ENCODE measurements at places on chromosomes 7 and 10.

DNA sequence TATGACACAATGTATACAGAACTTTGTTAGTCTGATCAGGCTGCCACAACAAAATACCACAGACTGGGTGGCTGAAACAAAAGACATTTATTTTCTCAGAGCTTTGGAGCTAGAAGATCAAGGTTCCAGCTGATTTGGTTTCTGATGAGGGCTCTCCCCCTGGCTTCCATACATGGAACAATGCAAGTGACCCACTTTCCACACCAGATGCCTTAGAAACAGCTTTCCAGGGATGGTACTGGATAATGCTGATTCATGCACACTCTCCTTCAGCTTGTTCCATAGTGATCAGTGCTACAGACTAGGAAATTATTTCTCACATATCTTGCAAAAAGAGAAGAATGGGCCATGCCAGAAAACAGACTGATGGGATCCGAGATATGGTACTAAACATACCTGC lies 1274.9 kb upstream of the SORCS1 start:
- no peak for DNase-seq

DNA sequence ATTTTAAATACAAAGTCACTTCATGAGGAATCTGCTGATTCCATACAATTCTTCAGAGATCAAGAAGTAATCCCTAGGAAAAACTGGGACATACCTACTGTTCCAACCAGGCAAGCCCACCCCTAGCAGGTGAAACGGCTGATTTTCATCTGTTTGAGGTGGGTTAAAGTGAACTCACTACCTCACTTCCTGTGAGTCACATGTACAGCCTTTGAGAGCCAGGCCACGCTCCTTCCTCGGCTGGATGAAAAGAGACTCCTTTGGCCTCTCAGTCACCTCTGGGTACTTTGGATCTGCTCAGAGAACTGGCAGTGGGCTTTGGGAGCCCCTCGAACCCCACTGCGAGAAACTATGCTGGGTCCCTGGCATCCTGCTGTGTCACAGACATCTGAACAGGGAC lies 68.2 kb downstream of the CHST15 start:
- no peak for DNase-seq

DNA sequence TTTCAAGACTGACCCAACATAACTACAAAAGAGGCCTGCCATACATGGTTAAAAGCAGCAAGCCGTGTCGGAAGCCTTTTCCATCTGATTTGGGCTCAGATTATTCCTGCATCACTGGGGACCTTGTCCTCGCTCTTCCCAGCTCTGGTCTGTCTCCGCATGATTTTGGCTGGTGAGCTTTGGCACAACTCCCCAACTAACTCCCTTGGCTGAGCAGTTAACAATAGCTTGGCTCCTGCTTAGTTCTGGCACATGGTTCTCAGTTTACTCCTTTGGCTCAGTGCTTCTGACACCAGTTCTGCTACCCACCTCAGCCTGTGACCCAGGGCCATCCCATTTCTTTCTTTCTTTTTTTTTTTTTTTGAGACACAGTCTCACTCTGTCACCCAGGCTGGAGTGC lies 17.0 kb downstream of the AGK start:
- DNase-seq = no peak

DNA sequence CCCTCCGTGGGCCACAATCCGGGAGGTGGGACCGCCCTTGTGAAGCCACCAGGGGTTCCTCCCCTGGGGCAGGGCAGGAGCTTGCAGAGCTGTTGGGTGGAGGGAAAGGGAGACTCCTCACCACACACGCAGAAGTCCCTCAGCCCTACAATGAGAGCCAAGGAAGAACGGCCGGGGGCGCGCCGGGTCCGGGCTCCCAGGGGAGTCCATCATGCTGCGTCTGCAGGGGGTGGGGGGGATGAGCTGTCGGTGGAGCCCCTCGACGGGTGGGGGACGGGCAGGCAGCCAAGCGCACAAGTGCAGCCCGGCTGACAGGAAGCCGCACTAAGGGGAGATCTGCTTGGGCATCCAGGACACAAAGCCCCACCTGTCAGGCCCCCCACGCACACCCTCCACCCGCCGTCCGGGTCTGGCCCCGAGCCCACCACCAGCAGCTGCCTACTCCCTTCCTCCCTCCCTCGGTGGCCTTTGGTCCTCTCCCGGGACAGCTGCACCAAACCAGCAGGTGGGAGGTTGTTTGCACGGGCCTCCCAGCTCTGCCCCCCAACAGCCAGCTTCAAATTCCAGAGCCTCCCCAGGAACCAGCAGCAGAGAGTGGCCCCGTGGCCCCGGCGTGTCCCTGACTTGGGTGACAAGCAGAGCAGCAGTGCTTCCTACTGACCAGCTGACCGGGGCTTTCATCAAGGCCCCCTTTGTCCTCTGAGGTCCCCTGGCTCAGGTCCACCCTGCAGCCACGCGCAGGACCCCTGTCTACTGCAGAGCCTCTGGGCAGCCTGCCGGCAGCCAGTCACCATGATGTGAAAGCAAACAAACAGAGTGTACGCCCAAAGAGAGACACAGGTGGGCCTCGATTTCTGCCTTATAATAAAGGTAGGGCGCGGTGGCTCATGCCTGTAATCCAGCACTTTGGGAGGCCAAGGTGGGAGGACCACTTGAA lies 50.3 kb downstream of the HIP1 start:
- no peak for DNase-seq

- no peak for DNase-seq
Measured at GRCh38 chr10:59904426-59905065, 1.8 kb downstream of the CCDC6 start.

- no peak for DNase-seq
Measured at GRCh38 chr7:120462991-120463390, 190.0 kb downstream of the KCND2 start.

DNA sequence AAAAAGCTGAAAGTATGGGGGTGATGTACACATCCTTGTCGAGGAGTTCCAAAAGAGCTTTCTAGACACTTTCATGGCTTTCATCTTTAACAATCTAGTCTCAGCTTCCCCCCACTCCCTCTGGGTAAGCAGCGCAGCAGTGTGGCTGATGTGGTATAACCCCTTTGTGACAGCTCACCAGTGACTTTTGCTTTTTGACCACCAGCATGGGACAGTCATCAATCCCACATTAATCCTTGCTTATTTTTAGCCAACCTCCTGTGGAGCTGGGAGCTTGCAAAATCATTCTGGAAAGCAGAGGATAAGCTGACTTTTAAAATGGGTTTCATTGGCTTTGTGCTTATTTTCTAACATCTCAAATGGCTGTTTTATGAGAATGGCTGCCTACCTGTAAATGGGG lies 272.7 kb downstream of the HDAC9 start:
- DNase-seq = no peak

DNA sequence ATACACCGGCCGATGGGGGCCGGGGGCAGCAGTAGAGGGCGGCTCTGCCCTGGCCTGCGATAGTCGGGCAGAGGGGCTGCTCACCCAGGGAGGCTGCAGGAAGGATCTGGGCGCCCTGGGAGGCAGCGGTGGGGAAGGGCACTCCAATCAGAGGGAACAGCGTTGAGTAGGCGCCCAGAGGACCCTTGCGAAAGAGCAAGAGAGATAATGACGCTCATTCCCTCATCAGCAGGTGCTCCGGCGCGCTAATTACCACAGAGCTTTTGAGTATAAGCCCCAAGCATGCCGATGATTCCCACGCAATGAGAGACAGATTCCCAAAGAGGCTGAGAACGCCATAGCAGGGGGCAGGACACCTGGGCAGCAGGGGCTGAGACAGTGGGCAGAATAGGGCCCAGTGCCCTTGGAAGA lies 215.3 kb downstream of the MAD1L1 start:
- DNase-seq = no peak

DNA sequence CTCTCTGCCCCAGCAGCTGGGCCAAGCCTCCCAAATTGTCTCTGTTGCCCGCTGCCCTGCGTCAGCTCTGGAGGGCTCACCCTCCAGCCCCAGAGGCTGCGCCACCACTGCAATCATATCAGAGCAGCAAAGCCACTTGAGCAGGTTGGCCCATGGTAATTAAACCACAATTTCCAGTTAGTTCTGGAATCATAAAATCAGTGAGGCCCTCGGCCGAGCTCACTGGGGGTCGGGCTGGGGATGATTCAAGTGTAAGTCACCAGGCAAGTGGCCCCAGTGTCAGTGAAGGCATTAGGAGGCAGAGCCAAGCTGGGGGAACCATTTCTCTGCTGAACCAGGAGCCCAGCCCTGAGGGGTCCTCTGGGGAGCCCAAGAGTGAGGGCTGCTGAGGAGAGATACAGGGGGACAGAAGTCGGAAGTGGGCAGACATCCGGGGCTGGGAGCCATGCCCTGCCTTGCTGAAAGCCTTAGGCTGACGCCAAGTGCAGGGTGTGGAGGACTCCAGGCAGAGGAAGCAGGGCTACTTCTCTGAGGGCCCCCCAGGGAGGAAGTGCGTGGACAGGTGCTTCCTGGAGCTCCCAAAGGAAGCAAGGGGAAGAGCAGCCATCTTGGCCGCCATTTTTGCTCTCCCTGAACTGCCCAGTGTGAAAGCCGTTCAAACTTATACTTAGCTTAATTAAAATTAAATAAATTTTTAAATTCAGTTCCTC lies 29.5 kb upstream of the SLC29A3 start:
- DNase-seq = no peak

GRCh38 chr7:95365151-95365550 lies 31.0 kb downstream of the PON3 start:
- DNase-seq = no peak

- DNase-seq = no peak
Measured at GRCh38 chr7:119703895-119704294, 569.1 kb upstream of the KCND2 start.

- no peak for DNase-seq
Measured at GRCh38 chr7:36309301-36309700, 80.4 kb upstream of the ANLN start.

GRCh38 chr10:81036257-81036656 lies 498.6 kb downstream of the SH2D4B start:
- DNase-seq = no peak

GRCh38 chr10:67141300-67141699 lies 215.5 kb downstream of the LRRTM3 start:
- DNase-seq = no peak

DNA sequence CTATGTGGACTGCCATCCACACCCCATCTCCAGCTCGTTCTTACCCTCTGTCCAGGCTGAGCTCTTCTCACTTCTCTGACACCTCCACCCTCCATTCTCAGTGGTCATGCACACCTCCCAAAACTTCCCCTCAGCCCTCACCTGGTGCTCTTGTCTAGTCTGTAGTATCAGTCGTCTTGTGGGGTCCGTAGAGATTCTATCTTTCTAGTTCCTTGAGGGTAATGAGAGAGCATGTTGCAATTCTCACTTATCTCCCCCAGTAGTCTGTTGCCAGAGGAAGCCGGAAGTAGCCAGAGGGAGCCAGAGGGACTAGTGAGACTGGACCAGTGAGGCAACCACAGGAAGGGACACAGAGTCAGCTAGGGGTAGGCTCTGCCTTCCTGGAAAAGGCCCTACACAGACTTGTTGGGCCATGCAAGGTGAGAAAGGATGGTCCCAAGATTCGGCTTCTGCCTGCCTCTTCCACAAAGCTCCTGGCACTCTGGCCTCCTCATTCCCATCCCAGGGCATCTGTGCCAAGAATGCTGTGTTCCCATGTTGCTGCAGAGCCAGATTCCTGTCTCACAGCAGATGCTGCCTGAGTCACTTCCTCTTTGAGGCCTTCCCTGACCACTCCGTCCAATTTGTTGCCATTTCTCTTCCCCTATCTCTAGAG lies 50.6 kb upstream of the DUSP5 start:
- DNase-seq = no peak

DNA sequence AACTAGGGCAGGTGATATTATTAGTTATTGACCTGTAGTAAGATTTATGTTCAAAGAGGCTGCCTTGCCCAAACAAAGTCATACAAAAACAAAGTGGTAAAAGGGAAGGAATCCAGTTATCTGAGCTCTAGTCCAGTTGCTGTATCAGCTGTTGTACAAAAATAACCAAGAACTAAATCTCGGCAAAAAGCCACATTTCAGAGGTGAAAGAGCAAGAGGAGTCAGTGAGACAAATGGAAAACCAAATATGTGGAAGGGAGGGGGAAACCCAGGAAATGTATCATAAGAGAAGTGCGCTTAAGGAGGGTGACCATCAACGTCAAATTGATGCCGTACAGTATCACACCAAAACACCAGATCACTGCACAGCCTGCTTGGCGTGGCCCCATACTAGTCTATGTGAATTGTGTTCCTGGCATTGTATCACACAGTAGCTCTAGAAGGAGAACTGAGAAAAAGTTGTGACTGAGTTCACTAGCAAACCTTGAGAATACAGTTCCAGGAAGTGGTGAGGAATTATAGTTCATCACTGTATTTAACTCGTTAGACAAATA lies 6.4 kb downstream of the AGBL3 start:
- DNase-seq = no peak

All from activated CD4-positive, alpha-beta T cell treated with anti-CD3 and anti-CD28 coated beads, Interleukin-2, amount 50 U/mL, for 24 hours (primary cell).